ENCODE measurements at places on chromosomes 2 and 18.

- no peak for DNase-seq
Measured at GRCh38 chr2:168821992-168822391, 19.6 kb downstream of the NOSTRIN start.

DNA sequence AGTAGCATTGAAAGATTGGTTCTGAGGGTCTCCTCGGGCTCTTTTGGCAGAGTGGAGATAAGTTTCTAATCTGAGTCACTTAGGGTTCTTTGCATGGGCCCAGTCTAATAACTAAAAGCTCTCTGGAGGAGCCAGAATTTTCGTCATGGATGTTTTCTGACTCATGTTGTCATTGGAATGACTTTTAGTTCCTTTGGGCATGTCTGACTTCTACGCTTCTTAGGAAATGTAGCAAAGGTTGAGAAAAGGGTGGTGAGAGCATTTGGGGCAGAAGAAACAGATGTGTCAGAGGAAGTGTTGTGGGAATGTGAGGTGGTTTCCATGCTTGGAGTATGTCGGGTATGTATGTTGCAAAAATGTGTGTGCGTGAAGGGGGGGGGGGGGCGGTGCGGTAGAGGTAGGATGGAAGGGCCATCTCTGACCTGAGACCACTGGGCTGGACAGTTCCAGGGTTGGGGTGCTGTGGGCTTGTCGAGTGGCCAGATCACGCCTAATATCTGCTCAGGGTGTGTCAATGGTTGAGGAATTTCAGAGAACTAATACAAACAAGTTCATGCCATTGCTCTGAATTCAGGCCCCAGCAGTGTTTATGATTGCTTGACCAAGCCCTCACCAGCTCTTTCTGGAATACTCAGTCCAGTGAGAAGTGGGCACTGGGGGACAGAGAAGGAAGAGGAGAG lies 26.9 kb downstream of the KLHL29 start:
- no peak for DNase-seq

DNA sequence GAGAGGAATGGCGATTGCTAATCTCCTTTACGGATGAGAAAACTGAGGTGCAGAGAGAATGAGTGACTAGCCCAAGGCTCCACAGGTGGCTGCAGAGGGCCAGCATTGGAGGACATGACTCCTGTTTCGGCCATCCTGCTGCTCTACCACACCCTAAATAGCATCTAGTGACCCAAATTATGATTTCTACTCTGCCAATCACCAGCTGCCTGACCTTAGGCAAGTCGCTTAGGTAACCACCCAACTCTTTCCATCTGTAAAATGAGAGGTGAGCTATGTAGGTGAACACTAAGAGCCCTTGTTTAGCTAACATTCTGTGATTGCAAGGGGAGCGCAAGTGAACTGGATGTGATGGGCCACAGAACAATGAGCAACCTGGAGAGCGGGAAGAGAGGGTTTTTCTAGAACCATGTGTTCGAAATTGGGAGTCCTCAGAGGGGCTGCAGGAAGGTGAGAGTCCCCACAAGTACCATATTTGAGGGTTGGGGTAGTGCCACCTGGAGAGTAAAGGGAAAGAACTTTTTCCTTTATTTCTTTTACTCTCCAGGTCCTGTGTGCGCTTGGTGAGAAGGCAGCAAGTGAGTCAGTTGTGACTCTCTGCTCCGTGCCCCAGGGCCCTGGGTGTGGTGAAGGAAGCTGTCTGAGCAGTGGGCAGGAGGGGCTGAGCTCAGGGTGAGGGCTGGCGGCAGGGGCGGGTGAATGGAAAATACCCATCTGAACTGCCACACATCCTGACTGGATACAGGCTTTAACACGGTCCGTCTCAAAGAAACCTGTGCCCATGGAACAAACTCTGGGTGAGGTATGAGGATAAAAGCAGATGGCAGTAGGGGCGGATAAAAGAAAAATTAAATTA lies 2.4 kb downstream of the CYP27C1 start:
- DNase-seq = no peak

- no peak for DNase-seq
Measured at GRCh38 chr2:128465246-128466170, 146.8 kb upstream of the HS6ST1 start.

- DNase-seq = no peak
Measured at GRCh38 chr2:237345411-237345810, 68.6 kb downstream of the COL6A3 start.

GRCh38 chr2:129912066-129912820 lies 67.2 kb upstream of the RAB6C start:
- DNase-seq = no peak

DNA sequence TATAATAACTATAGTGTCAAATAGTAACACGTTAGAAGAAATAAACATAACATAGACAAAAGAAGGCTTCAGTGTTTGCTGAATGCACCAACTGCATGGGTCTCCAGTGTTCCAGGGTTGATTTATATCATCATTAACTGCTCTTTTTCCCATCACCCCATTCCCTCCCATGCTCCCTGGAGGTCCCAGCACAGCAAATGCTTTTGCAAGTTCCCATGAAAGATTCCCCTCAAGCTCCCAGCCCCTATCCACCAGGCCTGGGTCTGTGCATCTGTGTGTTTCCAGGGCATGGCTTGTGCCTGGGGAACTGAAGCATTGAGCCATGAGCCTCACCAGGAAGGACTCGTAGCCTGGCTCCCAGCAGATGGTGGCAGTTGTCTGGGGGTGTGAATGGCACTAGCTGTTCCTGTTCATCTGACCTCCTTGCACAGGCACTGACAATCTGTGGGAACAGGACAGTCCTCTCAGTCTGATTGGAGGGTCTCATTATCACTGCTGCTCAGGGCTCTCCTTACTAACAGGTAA lies 164.6 kb upstream of the RMP24 start:
- no peak for DNase-seq

- DNase-seq = no peak
Measured at GRCh38 chr2:120423167-120423943, 77.4 kb downstream of the INHBB start.

DNA sequence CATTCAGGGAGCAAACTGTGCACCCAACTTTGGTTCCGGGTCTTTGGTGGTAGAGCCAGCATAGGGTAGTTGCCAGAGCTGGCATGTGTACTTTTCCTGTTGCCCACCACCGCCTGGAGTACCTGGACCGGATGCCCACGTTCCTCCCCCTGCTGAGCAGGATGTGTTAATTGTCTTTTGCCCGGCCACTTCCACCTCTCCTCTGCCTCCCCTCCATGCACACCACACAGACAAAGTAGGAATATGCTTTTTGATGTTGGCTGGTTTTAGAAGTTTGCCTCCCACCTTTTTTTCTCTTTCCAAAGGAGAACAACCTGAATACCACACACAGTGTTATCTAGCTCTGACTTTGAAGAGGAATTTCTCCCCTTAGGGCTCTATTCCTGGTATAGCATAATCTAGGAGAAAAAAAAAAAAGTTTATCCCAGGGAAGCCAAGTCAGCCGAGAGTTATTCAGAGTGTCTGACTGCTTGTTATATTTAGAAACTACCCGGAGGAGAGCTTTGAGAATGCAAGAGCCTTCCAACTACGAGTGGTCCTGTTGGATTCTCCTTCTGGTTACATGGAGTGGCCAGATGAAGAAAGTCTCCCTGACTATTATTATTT lies 111.9 kb downstream of the SETBP1 start:
- no peak for DNase-seq

DNA sequence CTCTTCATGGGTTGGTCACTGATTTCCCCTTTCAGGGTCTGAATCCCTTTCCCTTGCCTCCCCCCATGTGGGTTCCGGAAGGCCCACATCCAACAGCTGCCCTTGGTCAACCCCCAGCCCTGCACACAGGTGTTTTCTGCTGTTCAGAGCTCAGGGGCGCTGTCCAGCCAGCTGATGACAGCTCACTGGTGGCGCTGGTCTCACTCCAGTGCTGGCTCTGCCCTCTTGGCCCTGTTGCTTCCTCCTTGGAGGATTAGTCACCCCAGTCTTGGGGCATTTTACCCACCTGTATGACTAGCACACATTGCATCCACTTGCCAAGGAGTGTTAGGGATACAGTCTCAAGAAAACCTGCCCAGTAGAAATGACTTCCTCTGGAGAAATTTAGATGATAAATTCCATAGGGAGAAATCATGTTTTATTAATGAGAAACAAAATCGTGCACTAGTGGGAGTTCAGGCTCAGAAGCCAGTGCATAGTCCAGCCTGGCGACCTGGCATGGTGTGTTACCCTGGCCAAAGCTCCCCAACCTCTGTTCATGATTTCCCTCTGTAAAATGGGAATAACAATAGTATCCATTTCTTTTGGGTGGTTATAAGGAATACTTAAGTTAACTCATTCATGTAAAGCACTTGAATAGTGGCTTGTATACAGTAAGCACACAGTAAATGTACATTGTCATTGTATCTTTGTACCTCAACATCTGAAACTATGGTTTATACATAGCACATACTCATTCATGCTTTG lies 21.6 kb downstream of the CRIM1 start:
- DNase-seq = no peak
